ENCODE measurements at places on chromosomes 5 and 9.

- DNase-seq = no peak
Observed at GRCh38 chr5:173707392-173707791, 90.9 kb upstream of the BOD1 start.

DNA sequence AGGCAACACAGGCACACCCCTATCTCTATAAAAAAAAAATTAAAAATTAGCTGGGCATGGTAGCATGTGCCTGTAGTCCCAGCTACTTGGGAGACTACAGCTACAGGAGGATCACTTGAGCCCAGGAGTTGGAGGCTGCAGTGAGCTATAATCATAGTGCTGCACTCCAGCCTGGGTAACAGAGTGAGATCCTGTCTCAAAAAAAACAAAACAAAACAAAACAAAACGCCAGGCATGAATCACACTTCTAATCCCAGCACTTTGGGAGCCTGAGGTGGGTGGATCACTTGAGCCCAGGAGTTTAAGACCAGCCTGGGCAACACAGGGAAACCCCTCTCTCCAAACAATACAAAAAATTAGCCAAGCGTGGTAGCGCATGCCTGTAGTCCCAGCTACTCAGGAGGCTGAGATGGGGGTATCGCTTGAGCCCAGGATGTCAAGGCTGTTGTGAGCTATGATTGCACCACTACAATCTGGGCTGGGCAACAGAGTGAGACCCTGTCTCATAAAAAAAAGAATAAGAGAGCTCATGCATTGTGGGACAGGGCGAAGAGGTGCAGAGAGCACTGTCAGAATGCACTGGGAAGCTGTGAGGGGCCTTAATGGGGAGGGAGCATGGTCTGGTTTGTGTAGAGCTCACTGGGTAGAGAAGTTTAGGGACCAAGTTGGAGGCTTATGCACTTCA lies 8.4 kb upstream of the SAP30L start:
- DNase-seq = no peak

GRCh38 chr9:111029260-111029659 lies 9.0 kb downstream of the LPAR1 start:
- no peak for DNase-seq

GRCh38 chr9:89543111-89543510 lies 45.2 kb upstream of the SEMA4D start:
- no peak for DNase-seq

GRCh38 chr5:176857216-176857893 lies 41.8 kb downstream of the HK3 start:
- DNase-seq = no peak

DNA sequence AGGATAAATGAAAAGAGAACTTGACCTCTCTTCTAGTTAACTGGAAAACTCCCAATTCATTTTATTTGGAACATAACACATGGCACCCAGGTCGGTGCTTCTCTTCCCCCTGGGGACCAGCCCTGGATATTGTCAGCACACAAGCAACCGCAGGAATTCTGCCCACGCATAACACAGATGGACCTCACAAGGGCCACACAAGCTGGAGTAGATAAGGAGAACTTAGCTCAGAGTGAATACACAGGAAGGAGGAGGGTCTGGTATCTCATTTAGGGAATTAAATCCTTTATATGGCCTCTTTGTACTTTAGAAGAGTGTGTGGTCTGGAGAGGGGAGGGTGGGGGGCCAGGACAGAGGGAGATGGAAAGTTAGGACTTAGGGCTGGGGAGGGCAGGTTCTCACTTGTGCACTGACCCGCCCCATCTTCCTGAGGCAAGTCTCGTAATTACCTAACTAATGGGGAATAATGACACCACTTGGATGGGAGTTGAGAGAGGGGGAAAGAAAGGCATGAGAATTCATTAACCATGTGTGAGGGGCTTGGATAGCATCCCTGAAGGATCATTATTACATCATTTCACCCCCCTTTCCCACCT lies 341.2 kb upstream of the WWC1 start:
- DNase-seq = peak; percentile 49

DNA sequence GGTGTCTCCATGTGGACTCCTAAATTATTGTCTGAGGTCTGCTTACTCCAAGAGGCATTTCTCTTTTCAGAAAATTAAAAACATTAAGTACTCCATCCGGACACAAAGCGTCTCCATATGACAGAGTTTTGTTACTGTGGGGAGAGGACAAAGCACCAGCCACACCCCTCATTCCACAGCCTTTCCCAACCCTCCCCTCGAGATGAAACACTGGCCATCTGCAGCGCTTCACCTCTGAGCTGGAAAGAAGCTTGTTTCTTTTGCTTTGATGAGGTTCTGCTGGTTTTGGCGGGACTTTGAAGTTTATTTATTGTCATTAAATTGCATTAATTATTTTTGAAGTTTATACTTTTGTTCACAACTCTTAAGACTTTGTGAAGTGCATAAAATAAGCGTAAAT lies 27.6 kb upstream of the NKD2 start:
- DNase-seq = no peak

DNA sequence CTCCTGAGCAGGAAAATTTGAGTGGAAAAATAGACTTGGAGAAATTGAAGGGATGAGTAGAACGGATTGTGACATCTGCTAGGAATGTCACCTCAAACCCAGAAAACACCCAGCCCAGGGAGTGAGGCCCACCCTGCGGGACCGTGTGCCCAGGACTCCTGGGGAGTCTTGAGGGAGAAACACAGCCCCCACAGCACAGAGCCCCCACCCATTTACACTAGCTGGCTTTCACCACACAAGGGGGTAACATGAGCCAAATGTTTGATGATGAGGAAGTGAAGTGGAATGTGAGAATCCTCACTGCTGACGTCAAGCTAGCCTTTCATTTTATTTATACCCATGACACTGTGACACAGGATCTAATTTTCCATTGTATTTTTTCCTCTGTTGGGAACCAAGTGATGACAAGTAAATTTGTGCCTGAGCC lies 42.8 kb upstream of the PDE8B start:
- DNase-seq = no peak

- no peak for DNase-seq
Observed at GRCh38 chr5:173354645-173355044, 26.4 kb upstream of the STC2 start.

DNA sequence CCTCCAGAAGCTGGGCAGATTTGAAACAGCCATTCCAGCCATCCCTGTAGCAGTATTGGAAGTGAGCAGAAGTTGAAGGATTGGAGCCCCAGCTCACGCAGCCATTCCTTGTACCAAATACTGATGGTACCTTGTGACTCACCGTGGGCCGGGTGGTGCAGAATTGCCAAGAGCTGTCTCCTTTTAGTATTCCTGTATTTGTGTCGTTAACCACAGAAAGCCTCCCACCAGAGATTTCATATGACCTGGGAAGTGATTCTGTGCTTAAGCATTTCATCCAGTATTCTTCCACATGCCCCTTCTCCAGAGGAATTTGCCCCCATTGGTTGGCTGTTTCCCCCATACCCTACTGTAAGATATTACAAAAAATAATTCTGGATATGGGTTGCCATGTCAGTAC lies 17.7 kb upstream of the TLX3 start:
- DNase-seq = no peak

GRCh38 chr9:83070261-83070660 lies 7.3 kb upstream of the RASEF start:
- DNase-seq = no peak

DNA sequence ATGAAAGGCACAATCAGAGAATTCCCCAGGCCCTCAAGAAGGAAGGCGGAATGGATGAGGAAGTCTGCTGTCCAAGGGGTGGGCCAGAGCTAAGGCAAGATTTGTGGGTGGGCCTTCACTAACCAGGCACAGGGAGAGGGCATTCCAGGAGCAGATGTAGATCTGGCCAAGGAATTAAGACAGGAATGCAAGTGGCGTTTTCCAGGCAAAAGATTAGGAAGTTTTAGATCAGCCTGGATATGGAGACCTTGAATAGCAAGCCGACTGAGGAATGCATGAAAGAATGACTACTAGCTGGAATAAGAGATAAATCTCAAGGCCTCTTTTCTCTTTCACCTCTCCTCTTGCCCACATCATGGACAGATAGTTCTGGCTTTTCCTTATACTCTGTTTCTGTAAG lies 68.5 kb downstream of the GHR start:
- DNase-seq = no peak

DNA sequence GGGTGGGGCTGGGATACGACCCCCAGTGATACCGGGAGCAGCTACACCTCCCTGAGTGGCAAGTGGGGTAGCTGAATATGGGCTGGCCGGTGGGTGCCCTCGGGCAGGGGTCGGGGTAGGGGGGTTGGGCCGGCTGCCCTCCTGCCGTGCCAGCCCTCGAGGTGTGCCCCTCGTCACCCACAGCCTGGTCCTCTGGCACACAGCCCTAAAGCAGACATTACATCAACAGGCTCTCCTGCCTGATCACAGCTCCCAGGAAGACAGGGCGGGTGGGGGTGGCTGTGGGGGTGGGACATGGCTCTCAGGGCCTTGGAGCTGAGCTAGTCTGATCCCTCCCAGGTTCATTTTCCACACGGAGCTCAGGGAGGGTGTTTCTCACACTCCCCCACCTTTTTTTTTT lies 23.2 kb downstream of the FBXW5 start:
- no peak for DNase-seq

GRCh38 chr9:135736272-135736978 lies 34.4 kb downstream of the KCNT1 start:
- DNase-seq = no peak

DNA sequence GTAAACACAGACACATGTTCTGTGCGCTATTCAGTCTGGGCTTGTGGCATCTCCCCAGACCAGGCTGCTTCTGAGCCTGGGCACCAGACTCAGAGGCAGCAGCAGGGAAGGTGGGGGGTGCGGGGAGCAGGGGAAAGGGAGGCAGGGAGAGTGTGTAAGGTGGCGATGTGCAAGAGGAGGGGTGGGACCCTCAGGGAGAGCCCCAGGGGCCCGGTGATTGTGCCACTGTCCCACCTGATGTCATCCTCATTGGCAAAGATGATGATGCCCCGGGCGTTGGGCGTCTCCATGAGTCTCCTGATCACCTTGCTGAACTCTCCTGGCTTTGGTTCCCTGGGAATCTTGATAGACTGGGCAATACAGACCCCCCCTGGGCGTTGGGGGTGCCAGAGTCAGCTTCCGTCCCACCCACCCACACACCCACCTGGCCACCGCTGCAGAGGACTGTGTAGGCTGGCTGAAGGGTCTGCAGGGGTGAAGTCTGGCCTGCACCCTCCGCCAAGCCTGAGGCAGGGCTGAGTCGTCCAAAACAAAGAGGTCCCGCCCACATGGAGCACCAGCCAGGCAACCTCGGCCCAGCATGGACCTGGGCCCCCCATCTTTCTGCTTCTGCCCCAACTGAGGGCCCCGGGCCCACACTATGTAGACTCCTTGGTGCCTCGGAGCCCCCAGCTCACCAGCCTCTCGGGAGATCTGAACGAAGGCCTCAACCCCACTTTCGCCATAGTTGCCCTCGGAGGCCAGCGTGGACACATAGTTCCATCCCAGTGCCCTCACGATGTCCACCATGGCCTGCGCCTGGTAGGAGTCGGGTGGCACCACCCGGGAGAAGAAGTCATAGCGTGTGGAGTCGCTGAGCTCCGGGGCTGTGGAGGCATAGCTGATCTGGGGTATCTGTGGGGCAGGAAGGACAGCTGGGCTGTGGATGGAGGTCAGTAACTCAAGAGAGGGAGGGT lies 3.7 kb downstream of the GRM6 start:
- DNase-seq = no peak

- no peak for DNase-seq
Observed at GRCh38 chr9:112239284-112239683, 64.2 kb upstream of the SUSD1 start.

DNA sequence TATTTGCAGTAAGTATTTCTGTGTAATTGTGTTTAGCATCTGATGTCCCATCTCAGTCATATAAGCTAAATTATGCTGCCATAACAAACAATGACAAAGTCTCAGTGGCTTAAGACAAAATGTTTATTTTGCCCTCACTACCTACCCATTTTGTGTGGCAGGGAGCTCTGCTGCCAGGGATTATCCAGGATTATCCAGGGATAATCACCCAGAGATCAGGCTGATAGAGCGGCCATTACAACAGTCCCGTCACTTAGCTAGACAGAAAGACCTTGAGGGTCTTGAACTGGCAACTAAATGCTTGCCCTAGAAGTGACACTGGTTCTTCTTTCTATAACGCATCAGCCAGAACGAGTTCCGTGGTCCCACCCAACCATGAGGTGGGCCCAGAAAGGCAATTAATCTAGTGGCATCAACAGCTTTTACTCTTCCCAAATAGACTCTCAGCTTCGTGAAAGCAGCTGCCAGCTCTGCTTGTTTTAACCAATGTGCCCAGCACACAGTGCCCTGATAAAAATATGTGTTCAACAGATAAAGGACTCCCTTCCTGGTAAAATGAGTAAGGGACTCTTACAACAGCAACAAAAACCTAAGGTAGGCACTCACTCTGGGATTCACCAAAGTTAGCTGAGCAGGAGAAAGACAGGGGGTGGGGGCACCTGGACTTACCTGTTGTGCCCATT lies 22.8 kb downstream of the CCDC69 start:
- DNase-seq = no peak

DNA sequence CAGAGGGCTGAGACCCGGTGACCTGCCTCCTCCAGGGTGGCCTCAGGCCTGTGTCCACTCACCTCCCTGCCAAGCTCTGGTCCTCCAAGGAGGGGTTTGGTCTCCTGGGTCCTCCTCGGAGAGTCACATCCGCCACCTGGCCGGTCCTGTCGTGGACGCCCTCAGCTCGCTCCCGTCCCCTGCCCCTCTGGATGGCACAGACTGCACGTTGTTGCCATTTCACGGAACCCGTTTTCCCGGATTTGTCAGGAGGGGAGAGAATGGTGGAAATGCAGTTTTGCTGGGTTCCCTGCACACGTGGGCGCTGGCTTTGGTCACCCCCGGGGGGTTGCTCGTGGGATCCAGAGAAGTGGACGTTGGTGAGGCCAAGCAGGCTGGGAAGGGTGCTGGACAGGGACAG lies 62.7 kb downstream of the RXRA start:
- DNase-seq = no peak

DNA sequence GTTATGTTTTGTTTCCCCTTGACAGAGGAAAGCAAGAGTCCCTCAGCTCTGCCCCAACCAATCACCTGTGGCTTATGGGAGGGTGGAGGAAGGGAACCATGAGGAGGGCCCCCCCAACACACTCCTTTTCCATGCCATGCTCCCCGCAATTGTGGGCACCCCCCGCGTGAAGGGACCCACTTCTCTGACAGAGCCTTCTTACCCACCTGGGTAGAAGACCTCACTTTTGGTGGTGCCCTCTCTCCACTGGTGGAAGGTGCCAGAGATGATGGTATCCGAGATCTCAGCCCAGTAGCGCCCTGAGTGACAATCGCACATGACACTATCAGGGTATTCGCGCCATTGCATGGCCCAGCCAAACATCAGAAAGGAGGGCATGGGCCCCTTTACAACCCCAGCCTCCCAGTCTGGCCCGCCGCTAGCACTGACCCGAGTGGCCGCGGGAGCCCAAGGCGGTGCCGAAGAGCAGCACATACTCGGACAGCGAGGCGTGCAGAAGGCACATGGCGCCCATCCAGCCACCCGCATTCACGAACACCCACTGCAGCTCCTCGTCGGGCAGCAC lies 714 bp downstream of the SIGMAR1 start:
- DNase-seq = no peak

GRCh38 chr9:84111726-84112125 lies 131.1 kb downstream of the RMI1 start:
- DNase-seq = no peak

- no peak for DNase-seq
Observed at GRCh38 chr5:15682566-15682965, 182.6 kb downstream of the FBXL7 start.

All from NCI-H2227 treated with DMSO at 0.1 percent for 48 hours (cell line).